ENCODE measurements at places on chromosomes 11 and 22.
A peak's percentile ranks its signal among the peaks of the same experiment; 100 is the strongest.

- no peak for DNase-seq
Observed at GRCh38 chr22:37103151-37103550, 6.4 kb downstream of the TMPRSS6 start.

- DNase-seq = no peak
Observed at GRCh38 chr22:32203181-32204039, 1.5 kb downstream of the RFPL2 start.

DNA sequence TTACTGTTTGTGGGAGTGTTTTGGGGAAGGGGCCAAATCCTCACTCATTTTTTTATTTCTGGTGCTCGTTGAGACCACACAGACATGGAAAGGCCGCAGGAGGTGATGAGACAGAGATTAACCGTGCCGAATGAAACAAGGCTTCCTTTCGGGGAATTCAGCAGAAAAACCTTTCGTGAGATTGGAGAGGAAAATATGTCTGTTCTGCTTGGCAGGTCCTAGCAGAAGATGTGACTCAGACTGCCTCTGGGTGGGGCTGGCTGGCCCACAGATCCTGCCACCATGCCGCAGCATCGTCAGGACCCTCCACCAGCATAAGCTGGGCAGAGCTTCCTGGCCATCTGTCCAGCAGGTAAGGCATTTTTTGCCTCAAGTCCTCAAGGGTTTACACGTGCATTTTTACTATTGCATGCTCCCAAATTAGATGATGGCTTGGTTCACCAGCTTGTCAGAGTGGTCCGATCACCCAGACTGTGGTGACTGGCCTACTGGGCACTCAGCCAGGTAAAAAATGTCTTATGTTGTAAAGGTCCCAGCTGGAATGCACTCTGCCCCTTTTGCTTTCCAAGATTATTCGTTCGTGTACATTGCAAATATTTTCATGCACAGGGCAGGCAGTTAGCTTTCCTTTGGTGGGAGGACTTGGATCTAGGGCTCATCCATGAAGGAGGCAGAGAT lies 1.5 kb downstream of the DDB2 start:
- DNase-seq = peak; percentile 56

DNA sequence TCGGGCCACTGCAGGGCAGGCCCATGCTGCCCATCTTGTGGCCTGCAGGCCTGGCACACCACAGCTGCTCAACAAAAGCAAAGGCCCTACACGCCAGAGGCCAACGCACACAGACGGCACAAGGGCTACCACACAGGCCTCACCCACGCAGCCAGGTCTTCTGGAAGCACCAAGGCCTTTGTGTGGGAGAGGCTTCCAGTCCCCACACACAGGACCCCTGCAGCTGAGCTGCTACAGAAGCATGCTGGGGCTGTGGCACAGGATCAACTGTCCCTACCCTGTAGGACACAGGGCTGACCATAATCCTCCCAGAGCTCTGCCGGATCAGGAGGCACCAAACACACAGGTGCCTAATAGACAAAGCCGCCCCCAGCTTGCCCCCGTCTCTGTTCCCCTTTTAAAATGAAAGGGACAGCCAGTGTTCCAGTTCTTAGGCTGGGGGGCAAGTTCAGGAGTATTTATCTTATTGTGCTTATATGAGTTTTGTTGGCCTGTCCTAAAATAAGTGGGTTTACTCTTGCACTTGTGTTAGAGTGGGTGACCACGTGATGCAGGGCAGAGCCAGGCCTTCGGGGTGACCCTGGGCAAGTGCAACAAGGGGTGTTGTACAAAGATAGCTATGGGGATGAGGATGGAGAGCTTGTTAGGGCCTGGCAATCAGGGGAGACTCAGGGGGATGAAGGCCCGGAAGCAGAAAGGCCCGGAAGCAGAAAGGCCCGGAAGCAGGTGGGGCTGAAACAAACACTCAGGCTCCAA lies 5.4 kb downstream of the TTLL12 start:
- no peak for DNase-seq

GRCh38 chr11:110903830-110904229 lies 191.6 kb upstream of the ARHGAP20 start:
- DNase-seq = no peak

GRCh38 chr11:120917559-120918239 lies 106.2 kb upstream of the TBCEL start:
- DNase-seq = no peak

DNA sequence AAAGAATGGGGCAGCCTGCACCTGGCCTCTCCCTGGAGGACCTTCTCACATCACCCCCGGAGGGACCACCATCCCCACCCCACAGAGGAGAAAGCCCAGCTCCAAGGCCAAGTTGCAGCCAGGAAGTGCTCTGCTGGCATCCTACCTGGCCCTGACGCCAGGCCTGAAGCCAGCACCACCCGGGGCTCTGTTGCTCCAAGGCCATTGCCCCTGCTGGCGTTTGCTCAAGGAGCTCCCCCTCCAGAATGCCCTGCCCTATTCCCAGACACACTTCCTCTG lies 10.2 kb downstream of the RTN4R start:
- no peak for DNase-seq

DNA sequence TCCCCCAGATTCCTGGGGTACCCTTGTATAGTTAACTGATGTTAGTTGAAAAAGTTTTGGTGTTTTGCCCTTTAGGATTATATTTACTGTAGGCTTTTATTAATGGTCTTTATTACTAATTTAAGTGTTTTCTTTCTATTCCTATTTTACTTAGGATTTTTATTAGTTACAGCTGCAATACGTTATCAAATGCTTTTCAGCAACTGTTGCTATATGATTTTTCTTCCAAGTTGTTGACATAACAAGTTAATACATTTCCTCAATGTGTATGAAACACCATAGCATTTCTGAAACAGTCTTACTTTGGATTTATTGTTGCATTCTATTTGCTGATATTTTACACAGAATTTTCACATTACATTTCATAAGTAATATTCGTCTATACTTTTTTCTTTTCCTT lies 81.2 kb upstream of the RASSF10 start:
- no peak for DNase-seq

GRCh38 chr11:125990244-125990643 lies 44.4 kb downstream of the VSIG10L2 start:
- no peak for DNase-seq

DNA sequence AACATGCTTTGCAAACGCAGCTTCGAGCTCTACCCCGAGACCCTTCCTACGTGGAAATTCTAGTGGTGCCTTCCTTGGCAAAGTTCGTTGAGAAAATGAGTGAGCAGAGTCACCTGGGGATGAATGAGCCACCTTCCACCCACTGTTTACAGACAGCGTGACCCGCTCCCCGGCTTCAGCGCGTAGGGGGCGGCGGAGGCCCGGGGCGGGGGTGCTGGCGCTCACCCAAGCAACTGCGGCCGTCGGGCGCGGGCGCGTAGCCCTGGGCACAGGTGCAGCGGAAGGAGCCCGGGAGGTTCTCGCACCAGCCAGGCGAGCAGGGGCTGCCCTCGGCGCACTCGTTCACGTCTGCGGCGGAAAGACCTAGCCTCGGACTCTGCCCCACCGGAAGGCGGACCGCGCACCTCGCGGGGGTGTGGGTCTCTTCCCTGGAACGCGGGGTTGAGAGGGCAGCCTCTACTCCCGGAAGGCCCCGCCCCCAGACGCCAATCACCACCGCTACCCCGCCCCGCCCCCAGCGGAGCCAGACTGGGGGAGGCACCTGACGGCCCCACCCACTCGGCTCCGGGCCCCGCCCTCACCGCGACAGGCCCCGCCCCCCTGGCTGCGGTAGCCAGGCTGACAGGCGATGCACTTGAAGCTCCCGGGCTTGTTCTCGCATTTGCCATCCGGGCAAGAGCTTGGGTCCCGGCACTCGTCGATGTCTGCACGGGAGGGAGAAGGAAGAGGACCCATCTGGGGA lies 11.8 kb downstream of the LTBP3 start:
- peak; percentile 86 for DNase-seq

- no peak for DNase-seq
Observed at GRCh38 chr11:134385774-134386565, 26.1 kb downstream of the B3GAT1 start.

GRCh38 chr11:17672469-17672868 lies 46.9 kb upstream of the MYOD1 start:
- no peak for DNase-seq

GRCh38 chr11:64327993-64328392 lies 10.1 kb downstream of the PRDX5 start:
- DNase-seq = no peak

GRCh38 chr11:2817431-2817830 lies 68.1 kb downstream of the CDKN1C start:
- no peak for DNase-seq

- no peak for DNase-seq
Observed at GRCh38 chr11:118217575-118217974, 7.2 kb downstream of the JAML start.

- DNase-seq = no peak
Observed at GRCh38 chr11:101706541-101706940, 122.7 kb upstream of the TRPC6 start.

- no peak for DNase-seq
Observed at GRCh38 chr11:102470251-102470650, 17.7 kb upstream of the TMEM123 start.

DNA sequence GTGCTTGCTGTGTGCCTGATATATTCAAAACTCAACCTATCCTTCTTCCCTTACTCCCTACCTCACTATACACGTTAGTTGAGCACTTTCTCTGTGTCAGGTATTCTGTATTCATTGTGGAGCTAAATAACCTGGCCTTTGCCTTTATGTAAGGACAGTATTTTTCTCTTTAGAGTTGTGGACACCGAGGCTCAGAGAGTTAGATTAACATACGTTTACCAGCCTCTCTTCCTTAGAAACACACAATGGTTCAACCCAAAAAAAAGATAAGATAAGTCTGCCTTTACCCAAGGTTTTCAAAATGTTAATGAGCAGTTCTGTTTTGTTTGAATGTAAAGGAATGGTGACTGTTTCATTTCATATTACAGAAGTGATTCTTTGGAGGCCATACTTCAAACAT lies 45.0 kb downstream of the CBL start:
- DNase-seq = no peak

- DNase-seq = no peak
Observed at GRCh38 chr22:28768701-28769393, 3.6 kb upstream of the CCDC117 start.

DNA sequence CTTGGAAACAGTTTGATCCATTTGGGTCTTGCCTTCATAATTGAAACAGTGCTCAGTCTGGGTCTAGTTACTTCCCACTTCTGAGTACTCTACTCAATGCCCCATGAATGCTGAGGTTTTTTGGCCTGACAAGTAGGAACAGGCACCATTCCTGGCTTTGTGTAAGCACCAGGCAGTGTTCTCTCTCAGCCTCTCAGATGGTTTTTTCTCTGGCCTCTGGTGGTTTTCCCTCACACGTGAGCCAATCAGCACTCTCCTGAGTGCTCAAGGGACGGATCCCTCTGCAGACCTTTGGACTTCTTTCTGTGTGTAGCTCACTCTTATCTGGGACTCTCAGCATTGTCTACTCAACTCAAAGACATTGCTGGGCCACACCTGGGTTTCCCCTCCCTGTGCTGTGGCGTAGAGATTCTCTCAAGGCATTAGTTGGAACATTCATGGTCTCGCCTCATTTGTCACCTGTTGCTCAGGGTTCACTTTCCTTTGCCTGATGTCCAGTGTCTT lies 21.3 kb downstream of the SIK2 start:
- DNase-seq = no peak

DNA sequence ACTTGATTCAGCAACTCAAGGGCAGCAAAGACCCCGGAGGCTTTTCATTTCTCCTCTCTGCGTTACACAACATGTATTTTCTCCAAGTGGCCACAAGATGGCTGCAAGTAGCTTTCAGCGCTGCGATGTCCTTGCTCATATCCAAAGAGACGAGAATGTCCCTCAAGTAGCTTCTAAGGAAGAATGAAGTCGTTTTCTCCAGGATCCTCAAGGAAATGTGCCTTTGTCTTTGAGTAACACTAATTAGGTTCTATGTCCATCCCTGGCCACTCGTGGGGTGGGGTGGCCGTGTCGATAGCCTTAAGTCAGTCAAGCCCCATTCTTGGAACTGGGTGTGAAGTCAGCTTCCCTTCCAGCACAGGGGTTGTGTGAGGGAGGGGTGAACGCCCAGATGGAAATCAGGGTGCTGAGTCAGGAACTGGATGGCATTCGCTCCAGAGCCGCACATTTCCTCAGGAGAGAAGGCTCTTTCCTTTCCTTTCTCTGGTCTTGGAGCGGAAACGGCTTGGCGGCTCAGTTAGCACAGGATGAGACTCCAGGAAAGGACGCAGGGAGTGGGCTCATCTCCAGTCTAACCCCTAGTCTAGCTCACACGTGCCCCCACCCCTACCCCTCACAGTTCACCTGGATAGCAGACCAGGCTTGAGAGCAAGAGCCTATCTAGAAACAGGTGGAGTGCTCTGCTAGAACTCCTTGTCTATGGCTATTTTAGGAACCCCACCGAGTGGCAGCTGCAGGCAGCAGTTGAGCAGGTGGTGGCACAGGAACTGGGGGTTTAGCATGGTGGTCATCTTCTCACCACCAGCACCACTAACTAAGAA lies 44.3 kb downstream of the NNMT start:
- peak; percentile 34 for DNase-seq

GRCh38 chr11:24623121-24623520 lies 126.3 kb downstream of the LUZP2 start:
- DNase-seq = no peak

GRCh38 chr22:39311592-39312400 lies 7.6 kb downstream of the RPL3 start:
- no peak for DNase-seq

- DNase-seq = no peak
Observed at GRCh38 chr22:41540006-41540315, 4.3 kb downstream of the POLR3H start.

- no peak for DNase-seq
Observed at GRCh38 chr11:57331720-57332119, 4.0 kb downstream of the SSRP1 start.

DNA sequence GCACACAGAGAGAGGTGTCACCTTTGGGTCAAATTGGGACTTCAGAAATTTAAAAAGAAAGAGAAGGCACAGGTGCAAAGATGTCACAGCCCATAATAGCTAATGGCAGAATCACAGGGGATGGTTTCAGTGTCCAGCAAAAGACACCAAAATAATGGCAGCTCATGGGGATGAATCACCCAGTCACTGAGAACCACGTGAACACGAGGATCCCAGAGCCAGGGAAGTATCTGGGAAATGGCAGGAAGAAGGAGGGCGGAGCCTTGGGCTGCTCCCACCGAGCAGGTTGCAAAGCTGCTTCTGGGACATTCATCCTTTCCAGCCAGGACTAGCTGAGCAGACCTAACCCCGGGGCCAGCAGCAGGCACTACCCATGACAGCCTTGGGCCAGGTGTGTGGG lies 45.6 kb downstream of the TRMU start:
- DNase-seq = no peak

DNA sequence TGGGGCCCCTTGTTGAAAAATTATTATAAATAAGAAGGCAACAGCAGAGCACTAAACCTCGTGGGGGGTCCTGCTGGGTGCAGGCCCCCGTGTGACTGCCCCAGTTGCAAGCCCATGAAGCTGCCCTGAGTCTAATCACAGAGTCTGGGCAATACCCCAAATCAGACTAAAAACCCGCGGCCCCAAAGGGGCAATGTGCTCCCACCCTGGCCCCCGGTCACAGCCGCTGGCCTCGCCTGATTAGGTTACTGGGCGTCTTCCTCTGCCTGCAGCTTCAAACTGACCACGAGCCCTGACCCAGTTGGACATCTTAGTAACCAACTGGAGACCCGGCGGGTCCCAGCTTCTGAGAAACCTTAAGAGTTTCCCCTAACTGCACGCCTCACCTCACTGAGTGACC lies 1.6 kb downstream of the CXCR5 start:
- DNase-seq = no peak
